ENCODE measurements at places on chromosomes 4 and X.

- DNase-seq, result no peak
Measured at GRCh38 chrX:17521871-17522693, 147.1 kb downstream of the NHS start.

GRCh38 chr4:173821036-173821435 is 291.0 kb upstream of the HAND2 start:
- no peak for DNase-seq

GRCh38 chr4:158821228-158821971 is 52.6 kb downstream of the FNIP2 start:
- no peak for DNase-seq

- no peak for DNase-seq
Measured at GRCh38 chr4:70158576-70158975, 4.5 kb downstream of the PRR27 start.

GRCh38 chr4:55080174-55080865 is 45.1 kb downstream of the KDR start:
- no peak for DNase-seq

DNA sequence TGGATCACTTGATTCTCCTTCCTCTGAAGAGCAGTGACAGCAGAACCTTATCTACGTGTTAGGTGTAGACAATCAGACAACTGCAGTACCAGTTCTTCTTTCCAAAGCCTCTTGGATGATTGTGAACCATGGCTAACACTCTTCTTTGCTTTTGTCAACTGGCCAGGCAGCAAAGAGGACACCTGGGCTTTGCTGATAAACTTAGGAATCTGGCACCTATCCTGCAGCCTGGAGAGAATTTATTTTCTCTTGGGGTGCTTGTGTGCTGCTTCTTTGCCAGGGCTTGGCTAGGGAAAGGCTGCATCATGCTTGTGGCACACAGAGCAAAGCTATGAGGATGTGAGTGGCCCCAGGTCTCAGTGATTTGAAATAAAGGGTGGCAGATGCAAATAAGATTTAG is 77.4 kb downstream of the ANAPC4 start:
- DNase-seq, result no peak
